ENCODE measurements at places on chromosomes 4 and X.

GRCh38 chr4:163550869-163551267 is 56.4 kb downstream of the TMA16 start:
- no peak for DNase-seq

GRCh38 chrX:8971116-8971515 is 62.8 kb downstream of the FAM9B start:
- DNase-seq, result peak; percentile 69

DNA sequence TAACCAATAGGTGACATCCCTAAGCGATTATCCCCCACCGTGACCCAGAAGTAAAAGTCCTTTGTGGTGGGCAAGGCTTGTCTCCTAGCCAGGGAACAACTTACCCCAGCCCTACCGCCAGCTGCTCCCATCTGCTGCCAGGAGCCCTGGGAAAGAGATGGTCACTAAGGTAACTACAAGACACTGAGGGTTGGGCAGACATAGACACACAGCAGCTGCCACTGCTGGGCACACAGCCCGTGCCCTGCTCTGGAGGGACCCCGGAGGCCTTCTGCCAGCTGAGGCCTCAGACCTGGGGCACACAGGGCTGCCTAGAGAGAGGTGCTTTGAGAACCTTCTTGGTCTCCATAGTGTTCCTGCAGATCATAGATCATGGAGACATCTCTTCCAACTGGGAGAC is 53.0 kb upstream of the PROM1 start:
- DNase-seq, result no peak

DNA sequence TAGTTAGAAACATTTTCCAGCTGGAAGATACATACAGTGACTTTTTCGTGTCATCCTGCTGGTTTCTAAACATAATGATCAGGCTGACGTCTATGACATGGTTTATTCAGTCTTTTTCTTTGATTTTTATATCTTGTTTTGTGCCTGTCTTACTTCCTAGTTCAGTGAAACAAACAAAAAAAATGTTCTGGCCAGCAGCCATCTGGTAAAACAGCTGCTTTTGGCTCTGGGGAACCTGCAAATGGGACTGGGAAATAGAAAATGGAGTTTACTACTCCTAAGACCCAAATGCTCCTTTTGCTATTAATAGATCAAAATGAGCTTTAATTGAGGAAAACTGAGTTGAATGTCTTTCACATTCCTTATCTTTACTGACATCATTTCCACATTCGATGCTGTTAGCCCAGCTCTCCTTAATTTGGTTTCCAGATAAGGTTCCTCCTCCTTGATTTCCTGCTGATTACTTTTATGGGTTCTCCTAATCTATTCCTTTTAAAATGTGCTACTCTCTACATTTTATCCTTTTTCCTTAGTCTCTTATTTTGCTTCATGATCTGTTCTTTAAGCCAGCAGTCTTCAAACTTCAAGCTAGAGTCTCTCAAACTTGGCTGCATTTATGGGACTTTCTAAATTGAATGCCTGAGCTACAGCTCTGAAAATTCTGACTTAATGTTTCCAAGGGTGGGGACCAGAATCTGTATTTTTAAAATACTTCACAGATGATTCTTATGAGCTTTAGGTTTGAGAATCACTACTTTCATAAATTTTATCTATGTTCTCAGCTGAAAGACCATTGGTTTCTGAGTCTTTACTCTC is 499.5 kb downstream of the ANKRD50 start:
- peak; percentile 24 for DNase-seq

DNA sequence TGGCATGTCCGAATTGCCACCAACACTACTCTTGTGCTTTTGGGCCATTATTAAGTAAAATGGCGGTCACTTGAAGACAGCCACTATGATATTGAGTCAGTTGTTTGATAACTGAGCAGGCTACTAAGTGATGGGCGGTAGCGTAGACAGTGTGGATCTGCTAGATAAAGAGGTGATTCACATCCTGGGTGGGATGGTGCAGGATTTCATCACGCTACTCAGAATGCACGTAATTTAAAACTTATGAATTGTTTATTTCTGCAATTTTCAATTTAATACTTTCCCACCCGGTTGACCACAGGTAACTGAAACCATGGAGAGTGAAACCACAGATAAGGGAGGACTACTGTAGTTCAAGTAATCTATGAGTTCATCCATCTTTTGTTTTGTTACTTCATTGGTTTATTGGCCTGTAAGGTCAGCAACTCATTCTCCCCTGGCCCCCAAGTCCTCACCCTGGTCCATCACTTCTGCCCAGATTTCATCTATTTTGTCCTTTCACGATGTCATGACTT is 2.9 kb downstream of the ARAF start:
- peak; percentile 91 for DNase-seq

DNA sequence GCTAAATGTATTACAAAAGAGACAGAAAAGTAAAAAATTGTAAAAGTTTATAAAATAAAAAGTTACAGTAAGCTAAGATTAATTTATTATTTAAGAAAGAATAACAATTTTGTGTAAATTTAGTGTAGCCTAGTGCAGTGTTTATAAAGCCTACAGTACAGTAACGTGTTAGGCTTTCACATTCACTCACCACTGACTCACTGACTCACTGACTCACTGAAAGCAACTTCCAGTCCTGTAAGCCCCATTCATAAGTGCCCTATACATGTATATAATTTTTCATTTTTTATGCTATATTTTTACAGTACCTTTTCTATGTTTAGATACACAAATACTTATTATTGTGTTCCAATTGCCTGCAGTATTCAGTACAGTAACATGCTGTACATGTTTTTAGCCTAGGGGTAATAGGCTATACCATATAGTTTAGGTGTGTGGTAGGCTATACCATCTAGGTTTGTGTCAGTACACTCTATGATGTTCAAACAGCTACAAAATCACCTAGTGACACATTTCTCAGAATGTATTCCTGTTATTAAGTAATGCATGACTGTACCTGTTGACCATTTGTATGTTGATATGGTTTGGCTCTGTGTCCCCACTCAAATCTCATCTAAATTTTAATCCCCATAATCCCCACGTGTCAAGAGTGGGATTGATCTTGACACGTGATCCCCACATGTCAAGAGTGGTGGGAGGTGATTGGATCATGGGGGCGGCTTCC is 57.9 kb downstream of the CFAP299 start:
- peak; percentile 73 for DNase-seq

- DNase-seq, result peak; percentile 97
Measured at GRCh38 chrX:23742697-23743622, at the start of gene ACOT9. Gene ACOT9 (minus strand): TSS chrX:23743276. CDS start chrX:23743144, 132 bp downstream.
